ENCODE measurements at places on chromosomes 1 and 21.

DNA sequence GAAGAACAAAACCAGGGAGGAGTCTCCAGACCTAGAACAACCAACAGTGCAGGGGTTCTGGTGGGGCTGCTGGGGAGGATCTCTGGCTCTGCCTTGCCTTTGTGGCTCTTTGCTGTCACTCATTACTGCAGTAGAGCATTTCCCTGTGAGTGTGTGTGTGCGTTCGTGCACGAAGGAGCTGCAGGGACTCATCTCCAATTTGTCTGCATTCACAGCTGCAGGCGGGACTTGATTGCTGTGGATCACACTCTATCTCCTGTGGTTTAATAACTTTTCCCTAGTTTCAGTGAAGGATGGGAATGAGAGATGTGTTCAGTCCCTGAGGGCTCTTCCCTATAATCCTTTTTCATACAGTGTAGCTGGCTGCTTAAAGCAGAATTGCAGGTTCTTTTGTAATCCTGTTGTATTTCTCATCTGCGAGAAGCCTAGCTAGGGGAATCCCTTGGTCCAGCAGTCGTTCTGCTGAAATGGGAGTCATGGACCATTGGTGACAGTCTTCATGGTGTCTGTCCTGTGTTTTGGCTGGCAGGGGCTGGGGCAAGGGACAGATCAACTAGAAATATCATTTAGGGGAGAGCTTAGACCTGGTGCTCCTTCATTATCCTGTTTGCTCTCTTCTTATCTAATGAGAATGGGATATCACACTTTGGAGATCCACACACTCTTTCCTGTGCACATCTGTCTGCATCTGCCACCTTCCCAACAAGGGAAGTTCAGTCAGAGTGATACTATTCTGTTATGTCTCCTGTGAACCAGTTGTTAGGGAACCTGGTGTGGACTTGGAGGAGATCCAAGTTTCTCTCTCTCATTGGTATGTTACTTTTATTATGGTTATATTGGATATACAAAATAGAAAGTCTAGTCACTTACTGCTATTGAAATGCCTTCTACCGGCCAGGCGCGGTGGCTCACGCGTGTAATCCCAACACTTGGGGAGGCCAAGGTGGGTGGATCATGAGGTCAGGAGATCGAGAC, 3.0 kb downstream of the PCP4L1 start:
- H3K4me1 ChIP-seq, result no peaks in the 10 kb centered on the region
- H3K36me3 ChIP-seq, result no peaks in the 10 kb centered on the region
- no peak for DNase-seq
- H3K27ac ChIP-seq, result no peak overlapping the region

GRCh38 chr1:160739098-160739511, at the start of gene SLAMF7:
Gene SLAMF7 (plus strand): TSS chr1:160739247. CDS start chr1:160739302, 55 bp downstream.
- no peak for DNase-seq
- no peak within 1 kb of the TSS for H3K27ac ChIP-seq

DNA sequence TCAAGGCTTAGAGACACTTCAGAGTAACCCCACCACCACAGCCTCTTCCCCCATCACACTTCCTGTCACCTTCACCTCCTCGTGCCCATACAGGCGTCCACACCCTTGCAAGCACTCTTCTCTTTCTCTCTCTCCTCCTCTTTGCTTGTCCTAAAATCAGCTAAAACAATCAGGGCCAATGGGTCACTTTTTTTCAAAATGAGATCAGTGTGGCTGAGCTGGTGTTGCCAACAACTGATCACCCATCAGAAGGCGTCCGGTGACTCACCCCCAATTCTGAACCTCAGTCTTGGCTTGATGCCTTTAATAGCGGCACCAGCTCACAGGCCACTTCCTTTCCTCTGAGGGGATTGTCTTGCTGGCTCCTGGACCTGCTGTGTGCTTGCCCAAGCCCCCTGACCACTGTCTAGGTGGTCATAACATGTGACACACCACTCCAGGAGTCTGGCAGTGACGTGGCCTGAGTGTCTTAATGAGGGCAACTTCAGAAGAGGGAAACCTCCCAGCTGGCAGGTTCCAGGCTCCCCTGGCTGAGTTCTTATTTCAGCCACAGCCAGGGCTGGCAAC, 1.6 kb downstream of the DRAXIN start:
- H3K27me3 ChIP-seq, result no peaks in the 10 kb centered on the region
- no peak overlapping the region for H3K27ac ChIP-seq
- H3K36me3 ChIP-seq, result no peaks in the 10 kb centered on the region
- H3K4me3 ChIP-seq, result no peak overlapping the region

- no peaks in the 10 kb centered on the region for H3K4me1 ChIP-seq
- no peak overlapping the region for H3K27ac ChIP-seq
- H3K36me3 ChIP-seq, result no peaks in the 10 kb centered on the region
These were observed 360.4 kb downstream of the MATN1 start for GRCh38 chr1:30363031-30363430.

GRCh38 chr1:174017231-174017970, 4.8 kb downstream of the RC3H1 start:
- H3K27me3 ChIP-seq, result no peaks in the 10 kb centered on the region
- H3K27ac ChIP-seq, result no peak overlapping the region
- no peaks in the 10 kb centered on the region for H3K4me1 ChIP-seq
- no peaks in the 10 kb centered on the region for H3K36me3 ChIP-seq

DNA sequence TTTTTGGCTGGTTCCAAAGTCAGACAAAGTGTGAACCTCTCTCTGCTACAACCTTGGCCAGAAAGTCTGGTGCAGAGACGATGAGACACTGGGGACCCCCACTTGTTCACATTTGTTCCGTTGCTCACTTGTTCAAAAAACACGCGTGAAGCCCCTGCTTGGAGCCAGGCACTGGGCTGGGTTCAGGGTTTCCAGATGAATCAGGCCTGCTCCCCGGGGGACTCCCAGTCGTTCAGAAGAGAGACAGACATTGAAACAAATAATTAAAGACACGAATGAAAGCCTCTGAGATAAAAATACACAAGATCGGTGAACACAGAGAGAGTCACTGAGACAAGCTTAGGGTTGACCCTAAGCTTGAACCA, 101.5 kb upstream of the RUNX3 start:
- no peaks in the 10 kb centered on the region for H3K27me3 ChIP-seq
- H3K36me3 ChIP-seq, result no peaks in the 10 kb centered on the region
- H3K27ac ChIP-seq, result no peak overlapping the region

GRCh38 chr1:204192589-204193352, 3.5 kb downstream of the KISS1 start:
- no peaks in the 10 kb centered on the region for H3K27me3 ChIP-seq
- no peaks in the 10 kb centered on the region for H3K36me3 ChIP-seq
- no peak overlapping the region for H3K27ac ChIP-seq
- no peak overlapping the region for H3K4me3 ChIP-seq
- no peak for DNase-seq

- H3K4me1 ChIP-seq, result peaks cover 5% of the 10 kb centered on the region
- H3K27ac ChIP-seq, result no peak overlapping the region
These were observed 13.5 kb downstream of the CYP4B1 start for GRCh38 chr1:46812065-46812963.

- DNase-seq, result no peak
- no peak overlapping the region for H3K27ac ChIP-seq
- H3K36me3 ChIP-seq, result no peaks in the 10 kb centered on the region
- H3K4me3 ChIP-seq, result no peak overlapping the region
- no peaks in the 10 kb centered on the region for H3K4me1 ChIP-seq
- H3K27me3 ChIP-seq, result no peaks in the 10 kb centered on the region
These were observed 71.8 kb upstream of the LRRC53 start for GRCh38 chr1:74584185-74584584.

GRCh38 chr21:38112219-38112789, 144.5 kb upstream of the KCNJ15 start:
- no peaks in the 10 kb centered on the region for H3K4me1 ChIP-seq
- no peaks in the 10 kb centered on the region for H3K36me3 ChIP-seq
- H3K4me3 ChIP-seq, result no peak overlapping the region
- DNase-seq, result no peak

GRCh38 chr1:87720561-87720960, 391.9 kb downstream of the LMO4 start:
- H3K4me1 ChIP-seq, result no peaks in the 10 kb centered on the region
- DNase-seq, result no peak
- H3K27me3 ChIP-seq, result peaks cover 2% of the 10 kb centered on the region
- no peak overlapping the region for H3K4me3 ChIP-seq
